ENCODE measurements at places on chromosomes 4 and X. TPM values are rescaled to one million over a fixed set of nuclear protein-coding genes. Genes with fewer than 3 reads are reported as not detected.

DNA sequence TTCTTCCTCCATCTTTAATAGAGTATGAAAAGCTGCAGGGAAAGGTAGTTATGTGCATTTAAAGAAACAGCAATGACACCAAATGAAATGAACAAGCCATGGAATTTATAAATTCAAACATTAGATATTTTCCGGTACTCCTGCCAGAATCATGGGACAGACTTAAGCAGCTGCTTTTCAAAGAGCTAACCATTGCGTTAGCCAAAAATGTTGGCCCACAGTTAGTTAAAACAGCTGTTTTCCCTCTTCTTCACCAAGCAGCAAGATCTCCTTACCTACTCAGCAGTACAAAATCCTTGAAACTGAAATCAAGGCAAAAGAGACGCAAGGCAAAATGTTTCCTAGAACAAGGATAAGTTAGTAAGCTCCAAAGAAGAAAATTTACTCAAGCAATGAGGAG is 64.0 kb downstream of the MANBA start:
- H3K36me3 ChIP-seq: no peaks in the 10 kb centered on the region
- no peaks in the 10 kb centered on the region for H3K4me1 ChIP-seq
- H3K4me3 ChIP-seq: no peak overlapping the region
- H3K27ac ChIP-seq: no peak overlapping the region
- H3K27me3 ChIP-seq: no peaks in the 10 kb centered on the region
- DNase-seq: no peak

Gene CXorf49
- not detected for polyA plus RNA-seq

DNA sequence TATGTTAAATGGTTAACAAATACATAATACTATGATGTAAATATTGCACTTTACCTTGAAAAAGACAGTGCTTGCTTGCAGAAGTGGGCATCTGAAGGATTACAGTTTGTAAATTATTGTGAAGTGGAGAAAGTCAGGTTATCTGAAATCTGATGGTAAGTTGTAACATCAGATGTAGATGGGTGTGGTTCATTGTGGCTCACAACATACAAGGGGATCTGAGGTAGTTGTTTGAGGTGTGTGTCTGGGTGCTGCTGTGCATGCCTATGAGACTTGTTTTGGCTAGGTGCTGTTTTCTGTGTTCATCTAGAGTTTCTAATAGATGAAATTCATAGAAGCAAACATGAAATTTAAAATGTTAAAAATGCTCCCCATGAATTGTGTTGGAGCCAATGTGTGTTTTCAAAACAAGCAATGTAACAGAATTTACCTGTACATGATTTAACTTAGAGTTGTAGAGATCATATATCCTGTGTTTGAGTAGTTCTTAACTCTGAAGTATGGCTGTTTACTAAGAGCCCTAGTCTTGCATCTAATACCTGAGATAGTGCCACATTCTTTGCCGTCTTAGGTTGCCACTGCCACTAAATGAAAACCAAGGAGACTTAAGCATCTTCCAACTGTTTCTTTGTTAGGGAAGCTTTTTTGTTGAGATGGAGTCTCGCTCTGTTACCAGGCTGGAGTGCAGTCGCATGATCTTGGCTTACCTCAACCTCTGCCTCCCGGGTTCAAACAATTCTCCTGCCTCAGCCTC is 11.9 kb upstream of the NDUFC1 start:
- H3K4me3 ChIP-seq: peak overlapping the region; percentile 20
- H3K4me1 ChIP-seq: peaks cover 55% of the 10 kb centered on the region
- peak overlapping the region; percentile 73 for H3K27ac ChIP-seq
- no peaks in the 10 kb centered on the region for H3K36me3 ChIP-seq

- no peak for DNase-seq
- no peaks in the 10 kb centered on the region for H3K36me3 ChIP-seq
- no peaks in the 10 kb centered on the region for H3K27me3 ChIP-seq
These were observed 167.7 kb downstream of the NPNT start for GRCh38 chr4:106063009-106063408.

DNA sequence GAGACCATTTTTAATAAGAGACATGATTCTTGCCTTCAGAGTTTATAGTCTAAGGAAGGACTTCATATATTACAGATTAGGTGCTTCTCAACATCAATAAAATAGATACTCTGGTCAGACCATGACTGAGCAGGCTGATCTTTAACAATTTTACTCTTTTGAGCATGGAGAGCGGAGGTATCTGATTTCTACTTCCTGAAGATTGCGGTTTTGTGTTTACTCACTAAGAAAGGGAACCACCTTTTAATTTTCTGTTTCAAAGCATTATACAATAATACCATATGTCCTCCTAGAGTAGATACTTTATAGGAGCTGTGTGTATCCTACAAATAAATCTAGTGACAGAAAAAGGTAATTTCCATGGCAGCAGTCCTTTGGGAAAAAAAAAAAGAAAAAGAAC is 12.5 kb downstream of the MORC4 start:
- H3K27me3 ChIP-seq: no peaks in the 10 kb centered on the region
- DNase-seq: no peak
- no peaks in the 10 kb centered on the region for H3K4me1 ChIP-seq
- no peaks in the 10 kb centered on the region for H3K36me3 ChIP-seq
- H3K4me3 ChIP-seq: no peak overlapping the region

DNA sequence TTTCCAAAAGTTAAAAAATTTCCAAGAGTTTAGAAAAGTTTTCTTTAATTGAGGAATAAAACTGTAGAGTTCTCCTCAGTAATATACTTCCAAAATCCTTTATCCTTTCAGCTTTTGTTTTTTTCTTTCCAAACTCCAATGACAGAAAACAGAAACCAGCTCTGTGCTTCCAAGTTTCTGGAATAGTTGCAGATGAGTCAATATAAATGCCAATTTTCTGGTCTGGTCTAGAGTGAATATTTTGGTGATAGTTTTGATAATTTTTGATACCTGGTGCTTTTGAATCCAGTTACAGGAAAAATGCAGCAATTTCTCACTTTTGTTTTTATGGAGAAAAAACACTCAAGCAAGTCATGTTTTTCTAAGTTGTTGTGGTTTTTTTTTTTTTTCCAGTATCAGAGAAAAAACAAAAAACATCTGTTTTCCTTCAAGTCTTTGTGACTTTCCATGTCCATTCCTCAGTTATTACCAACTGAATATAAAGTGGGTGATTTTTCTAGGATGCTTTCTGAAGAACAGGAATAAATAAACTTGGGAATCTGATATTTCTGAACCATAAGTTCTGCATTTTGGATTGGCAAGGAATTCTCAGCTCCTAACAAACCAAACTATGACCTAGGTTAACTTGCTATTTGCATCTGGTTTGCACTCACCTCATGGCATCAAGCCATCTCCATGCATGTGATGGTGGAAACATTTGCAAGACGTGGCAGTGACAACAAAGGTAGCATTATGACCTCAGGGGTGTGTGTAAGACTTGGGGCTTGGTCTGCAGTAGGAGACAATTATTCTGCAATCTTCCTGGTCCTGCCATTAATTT is 139.1 kb downstream of the VEGFC start:
- no peaks in the 10 kb centered on the region for H3K36me3 ChIP-seq
- no peak for DNase-seq
- no peak overlapping the region for H3K27ac ChIP-seq
- no peaks in the 10 kb centered on the region for H3K27me3 ChIP-seq

DNA sequence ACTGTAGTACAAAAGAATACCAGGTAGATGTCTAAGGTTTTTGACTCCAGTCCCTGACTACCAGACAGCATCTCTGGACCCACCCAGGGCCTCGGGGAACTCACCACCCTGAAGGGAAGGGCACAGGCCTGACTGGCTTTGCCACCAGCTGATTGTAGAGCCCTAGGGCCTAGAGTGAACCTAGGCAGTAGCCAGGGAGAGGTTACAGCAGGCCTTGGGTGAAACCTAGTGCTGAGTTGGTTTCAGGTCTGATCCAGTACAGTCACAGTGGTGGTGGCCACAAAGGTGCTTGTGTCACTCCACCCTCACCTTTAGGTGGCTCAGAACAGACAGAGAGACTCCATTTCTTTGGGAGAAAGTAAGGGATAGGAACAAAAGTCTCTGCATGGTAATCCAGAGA is 244.8 kb downstream of the KLHL13 start:
- no peaks in the 10 kb centered on the region for H3K36me3 ChIP-seq
- H3K4me3 ChIP-seq: no peak overlapping the region
- H3K27ac ChIP-seq: no peak overlapping the region
- no peak for DNase-seq
- no peaks in the 10 kb centered on the region for H3K27me3 ChIP-seq
- no peaks in the 10 kb centered on the region for H3K4me1 ChIP-seq

DNA sequence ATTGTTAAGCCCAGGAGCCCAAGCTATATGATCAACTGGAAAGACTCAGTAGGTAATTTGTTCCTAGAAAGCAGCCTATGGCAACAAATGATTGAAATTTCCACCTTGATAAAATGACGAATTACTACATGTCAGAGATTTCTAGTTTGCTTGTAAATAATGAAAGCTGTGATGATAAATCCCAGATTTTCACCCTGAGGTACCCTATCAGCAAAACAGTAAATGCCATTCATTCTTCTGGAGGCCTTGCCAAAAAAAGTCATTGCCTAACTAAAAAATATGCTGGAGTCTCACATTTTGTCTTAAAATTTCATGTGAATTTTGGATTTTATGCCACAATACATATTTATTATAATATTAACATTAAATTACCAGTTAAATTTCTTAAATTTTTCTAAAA is 71.3 kb downstream of the PPEF2 start:
- no peaks in the 10 kb centered on the region for H3K27me3 ChIP-seq
- no peak overlapping the region for H3K4me3 ChIP-seq
- no peaks in the 10 kb centered on the region for H3K36me3 ChIP-seq
- no peak for DNase-seq

DNA sequence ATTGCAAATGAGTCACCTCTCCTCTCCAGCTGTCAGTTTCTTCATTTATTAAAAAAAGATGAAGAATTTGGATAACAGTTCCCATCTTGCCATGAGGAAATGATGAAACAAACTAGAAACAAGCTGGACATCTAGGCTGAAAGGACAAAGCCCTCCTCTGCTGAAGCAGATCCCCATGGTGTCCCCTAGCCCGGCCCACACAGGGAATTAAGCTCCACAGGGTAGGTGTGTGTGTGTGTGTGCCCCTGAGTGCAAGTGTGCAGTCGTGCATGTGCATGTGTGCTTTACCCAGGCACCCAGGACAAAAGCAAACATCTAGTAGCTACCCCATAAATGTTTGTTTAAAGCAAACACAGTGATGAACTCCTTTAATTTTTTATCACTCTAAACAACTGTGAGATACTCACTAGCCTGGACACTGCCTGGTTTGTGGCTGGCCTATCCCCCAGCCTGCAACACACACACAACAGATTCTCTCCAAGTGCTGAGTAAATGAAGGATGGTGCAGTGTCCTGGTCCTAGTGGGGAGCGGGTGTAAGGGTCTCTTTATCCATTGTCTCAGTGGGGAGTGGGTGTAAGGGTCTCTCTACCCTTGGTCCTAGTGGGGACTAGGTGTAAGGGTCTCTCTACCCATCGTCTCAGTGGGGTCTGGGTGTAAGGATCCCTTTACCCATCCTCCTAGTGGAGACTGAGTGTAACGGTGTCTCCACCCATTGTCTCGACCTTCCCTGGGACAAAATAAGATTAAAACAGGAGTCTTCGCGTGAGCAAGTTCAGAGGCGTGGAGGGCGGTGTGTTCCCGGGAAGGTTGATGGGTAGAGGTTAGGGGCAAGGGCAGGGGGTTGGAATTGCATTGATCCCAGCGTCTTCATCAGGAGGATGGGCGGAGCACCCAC is 688 bp upstream of the EVC start:
- H3K27ac ChIP-seq: no peak overlapping the region
- H3K36me3 ChIP-seq: no peaks in the 10 kb centered on the region
- peaks cover 30% of the 10 kb centered on the region for H3K27me3 ChIP-seq
- peaks cover 8% of the 10 kb centered on the region for H3K4me1 ChIP-seq

DNA sequence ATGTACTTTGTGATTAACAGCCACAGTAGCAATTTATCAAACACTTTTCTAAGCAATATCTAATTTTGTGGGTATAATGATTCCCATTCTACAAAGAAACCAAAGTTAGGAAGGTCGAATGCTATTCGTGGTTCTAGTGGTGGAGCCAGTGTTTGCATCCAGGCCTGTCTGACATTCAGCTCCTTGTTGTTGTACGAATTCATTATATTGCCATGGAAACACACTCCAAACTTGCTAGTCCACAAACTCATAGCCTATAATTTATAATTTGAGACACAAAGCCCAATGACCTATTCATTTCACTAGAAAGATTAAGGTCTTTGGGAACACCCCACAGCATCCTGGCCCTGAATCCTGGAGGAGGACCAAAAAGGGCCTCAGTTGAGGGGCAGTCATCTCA is 52.0 kb upstream of the FRAS1 start:
- no peaks in the 10 kb centered on the region for H3K36me3 ChIP-seq
- H3K27ac ChIP-seq: no peak overlapping the region
- no peaks in the 10 kb centered on the region for H3K4me1 ChIP-seq
- H3K27me3 ChIP-seq: no peaks in the 10 kb centered on the region

- no peak for DNase-seq
- no peak overlapping the region for H3K4me3 ChIP-seq
- no peaks in the 10 kb centered on the region for H3K4me1 ChIP-seq
- H3K36me3 ChIP-seq: no peaks in the 10 kb centered on the region
These were observed 172.8 kb downstream of the ANTXR2 start for GRCh38 chr4:79900182-79900581.

- H3K27ac ChIP-seq: no peak overlapping the region
- H3K36me3 ChIP-seq: no peaks in the 10 kb centered on the region
- no peak for DNase-seq
- H3K4me1 ChIP-seq: peaks cover 28% of the 10 kb centered on the region
- H3K27me3 ChIP-seq: no peaks in the 10 kb centered on the region
These were observed 14.7 kb upstream of the VEGFD start for GRCh38 chrX:15398874-15399273.

DNA sequence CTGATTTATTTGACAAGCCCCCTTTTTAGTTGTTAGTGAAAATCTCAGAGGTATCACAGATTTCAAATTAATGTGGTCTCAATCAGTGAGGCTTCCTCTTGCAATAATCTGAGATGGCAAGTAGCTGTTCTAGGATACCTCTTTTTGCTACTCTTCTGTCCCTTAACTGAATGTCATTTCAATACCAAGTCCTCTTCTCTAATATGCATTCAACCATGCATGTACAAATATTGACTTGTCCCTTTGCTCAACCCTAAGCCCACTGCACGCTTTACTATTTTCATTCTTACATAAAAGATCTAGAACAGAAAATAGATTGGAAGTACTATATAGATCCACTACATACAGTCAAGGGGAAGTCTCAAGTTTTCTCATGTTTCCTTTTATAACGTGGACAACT is 164.2 kb downstream of the CBR4 start:
- DNase-seq: no peak
- peaks cover 81% of the 10 kb centered on the region for H3K4me1 ChIP-seq
- H3K27ac ChIP-seq: 0 out of 2 replicates have a peak overlapping the region, but pooled peaks have one; percentile 41
- no peaks in the 10 kb centered on the region for H3K36me3 ChIP-seq

DNA sequence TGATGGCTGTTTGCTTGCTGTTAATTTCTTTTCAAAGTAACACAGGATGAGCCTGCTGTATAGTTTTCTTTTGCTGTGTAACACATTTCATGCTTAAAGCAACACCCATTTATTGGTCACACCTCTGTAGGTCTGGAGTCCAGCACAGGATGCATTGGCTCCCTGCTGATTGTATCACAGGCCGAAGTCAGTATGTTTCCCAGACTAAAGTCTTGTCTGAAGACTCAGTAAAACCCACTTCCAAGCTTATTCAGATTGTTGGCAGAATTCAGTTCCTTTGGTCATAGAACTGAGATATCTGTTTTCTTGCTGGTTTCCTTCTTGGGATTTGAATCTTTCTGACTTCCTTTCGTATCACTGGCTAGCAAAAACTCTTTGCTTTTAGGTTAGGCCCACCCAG is 54.3 kb downstream of the LRP2BP start:
- no peaks in the 10 kb centered on the region for H3K27me3 ChIP-seq
- no peak overlapping the region for H3K27ac ChIP-seq
- DNase-seq: no peak
- H3K36me3 ChIP-seq: peaks cover 4% of the 10 kb centered on the region

- no peaks in the 10 kb centered on the region for H3K36me3 ChIP-seq
- no peak overlapping the region for H3K4me3 ChIP-seq
These were observed 76.2 kb upstream of the GRXCR1 start for GRCh38 chr4:42816189-42816879.
